ENCODE measurements at places on chromosomes 2 and 18.

DNA sequence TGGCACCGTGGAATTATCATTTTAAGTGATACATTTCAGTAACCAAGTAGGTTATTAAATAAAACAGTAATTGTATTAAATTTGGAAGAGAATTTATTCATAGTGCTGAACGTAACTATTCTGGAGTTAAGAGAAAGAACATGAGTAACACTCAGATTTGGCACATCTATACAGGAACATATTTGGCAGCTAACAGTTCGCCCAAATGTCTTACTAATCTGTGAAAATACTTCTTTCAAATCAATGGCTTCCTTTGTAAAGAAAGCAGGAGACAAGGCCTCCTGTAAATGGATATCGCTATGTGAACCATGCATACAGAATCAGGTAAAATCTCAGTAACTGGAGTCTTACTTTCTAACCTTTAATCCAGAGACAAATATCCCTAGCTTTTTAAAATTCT is 64.4 kb downstream of the ZNF516 start:
- DNase-seq: no peak

GRCh38 chr2:231545105-231545902 is 15.1 kb upstream of the NMUR1 start:
- DNase-seq: no peak

DNA sequence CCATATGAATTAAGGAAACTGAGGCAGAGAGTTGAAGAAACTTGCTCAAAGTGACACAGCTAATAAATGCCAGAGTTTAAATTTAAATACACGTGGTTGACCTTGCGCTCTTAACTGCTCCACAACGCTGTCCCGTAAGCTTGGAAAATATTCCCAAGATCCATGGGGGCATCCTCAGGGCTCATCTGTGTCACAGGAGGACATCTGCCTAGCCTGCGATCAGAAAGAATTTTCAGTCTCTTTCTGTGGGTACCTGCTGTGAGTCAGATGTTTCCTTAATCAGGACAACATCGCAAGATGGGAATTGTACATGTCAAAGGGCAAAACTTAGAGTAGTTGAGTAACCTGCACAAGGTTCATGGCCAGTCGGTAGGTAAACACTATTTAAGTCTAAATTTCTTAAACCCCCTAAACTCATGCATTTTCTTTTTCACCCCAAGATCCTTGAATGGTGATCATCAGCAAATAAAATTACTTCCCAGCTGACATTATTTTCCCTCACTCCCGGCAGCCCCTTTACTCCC is 1.4 kb downstream of the CMPK2 start:
- DNase-seq: no peak

GRCh38 chr2:201349601-201350000 is 7.5 kb downstream of the FLACC1 start:
- no peak for DNase-seq

DNA sequence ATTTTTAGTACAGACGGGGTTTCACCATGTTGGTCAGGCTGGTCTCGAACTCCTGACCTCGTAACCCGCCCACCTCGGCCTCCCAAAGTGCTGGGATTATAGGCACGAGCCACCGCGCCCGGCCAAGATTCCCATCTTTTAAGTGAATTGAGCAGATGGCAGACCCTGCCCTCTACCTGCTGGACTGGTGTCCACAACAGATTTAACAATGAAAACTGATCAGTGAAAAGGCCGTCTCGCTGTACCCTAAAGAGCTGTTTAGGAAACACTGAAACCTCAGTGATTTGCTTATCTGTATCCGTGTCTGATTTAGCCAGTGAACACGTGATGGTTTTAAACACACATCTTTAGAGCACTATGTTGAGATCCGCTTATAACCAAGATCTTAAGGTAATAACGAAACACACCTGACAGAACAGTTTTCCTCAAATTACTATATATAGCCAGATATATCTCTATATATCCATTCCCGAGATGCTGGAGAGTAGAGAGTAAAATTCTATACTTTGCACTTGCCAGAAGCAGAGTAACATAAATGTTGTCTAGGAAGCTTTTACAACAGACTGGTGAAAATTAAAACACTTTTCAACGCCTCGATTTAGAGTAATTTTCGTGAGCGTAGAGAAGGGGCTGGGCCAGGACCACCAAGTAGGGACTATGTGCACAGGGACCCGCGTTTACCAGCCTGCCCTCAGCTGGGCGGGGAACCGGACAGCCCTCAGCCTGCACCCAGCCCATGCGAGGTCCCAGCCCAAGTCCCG is 594 bp downstream of the FAM161A start:
- no peak for DNase-seq

GRCh38 chr18:74456349-74457042 is 612 bp downstream of the DIPK1C start:
- DNase-seq: peak; percentile 38

DNA sequence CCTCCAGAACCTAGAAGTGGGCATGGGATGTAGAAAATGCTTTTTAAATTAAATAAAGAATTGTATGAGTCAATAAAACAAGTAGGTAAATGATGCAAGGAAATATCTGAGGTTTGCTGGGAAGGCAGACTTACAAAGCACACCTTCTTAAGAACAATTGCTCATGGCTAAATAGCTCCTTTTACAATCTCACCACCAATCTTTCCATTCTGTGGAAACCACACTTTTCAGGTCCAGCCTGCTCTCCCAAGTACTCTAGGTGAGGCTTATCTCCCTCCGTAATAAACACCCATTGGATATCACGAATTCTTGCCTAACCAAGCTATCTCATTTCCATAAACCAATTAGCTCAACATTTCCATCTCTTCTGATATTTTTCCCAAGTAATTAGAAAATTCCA is 91.5 kb upstream of the SLC8A1 start:
- DNase-seq: no peak

- no peak for DNase-seq
These were observed 552.9 kb upstream of the TNP1 start for GRCh38 chr2:217412721-217413120.

GRCh38 chr18:63247506-63247905 is 72.1 kb downstream of the BCL2 start:
- DNase-seq: no peak

DNA sequence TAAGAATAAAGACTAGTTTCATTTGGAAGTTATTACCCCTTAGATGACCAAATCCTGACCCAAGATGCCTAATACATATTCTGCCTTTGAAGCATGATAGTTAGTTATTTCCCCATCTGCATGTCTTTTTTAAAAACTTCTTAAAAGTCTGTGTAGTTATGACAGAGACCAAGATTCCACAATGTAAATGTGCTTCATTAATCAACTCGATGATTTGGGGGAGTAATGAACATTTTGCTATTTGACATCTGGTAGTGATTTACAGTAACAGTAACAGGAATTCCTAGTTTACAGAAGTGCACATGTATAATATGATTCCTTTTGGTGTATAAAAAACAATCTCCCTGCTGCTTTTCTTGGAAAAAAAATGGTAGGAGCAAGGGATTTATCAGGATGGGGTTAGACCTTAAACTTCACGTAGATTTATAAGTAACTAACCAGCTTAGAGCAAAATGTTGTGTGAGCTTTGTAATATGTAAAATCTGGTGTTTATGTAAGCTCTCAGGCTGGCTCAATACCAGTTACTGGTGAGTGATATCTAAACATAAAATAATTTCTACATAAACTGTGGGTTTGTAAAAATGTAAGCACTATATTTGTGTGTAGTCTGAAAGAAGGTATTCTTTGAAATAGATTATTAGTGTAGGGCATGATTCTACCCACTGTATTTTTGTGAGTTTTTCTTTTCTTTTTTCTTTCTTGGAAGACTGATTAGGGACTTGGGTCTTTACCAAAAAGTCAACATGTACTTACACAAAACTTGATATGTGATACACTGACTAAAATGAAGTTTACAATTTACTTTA is 641.6 kb downstream of the EPHA4 start:
- DNase-seq: no peak

DNA sequence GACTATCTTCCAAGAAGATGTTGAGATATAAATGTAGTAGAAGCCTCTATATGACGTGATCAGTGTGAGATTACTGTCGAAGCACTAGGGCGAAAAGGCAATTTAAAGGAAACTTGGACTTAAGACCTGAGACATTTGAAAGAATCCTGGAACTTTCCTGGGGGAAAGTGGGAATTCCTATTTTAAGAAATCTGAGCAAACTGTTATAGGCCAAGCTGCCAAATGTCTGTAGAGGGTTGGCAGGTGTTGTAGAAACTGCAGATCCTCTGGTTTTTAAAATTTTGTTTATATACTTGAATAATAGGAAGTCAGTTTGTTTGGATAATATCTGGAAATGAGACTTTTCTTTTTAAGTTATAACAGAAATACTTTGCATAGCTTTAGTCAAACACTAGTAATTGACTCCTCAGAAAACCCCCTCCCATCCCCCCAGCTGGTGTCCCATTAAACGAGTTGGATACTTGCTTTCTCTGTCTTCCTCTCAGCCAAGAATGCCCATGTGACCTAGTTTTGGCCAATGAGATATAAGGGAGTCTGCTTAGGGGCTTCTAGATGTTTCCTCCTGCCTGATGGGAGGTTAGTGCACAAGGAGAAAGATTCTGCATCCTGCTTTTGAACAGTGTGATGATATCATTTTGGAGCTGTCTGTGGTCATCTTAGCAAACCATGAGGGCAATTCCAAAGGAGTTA is 61.2 kb downstream of the MOGAT1 start:
- DNase-seq: peak; percentile 88

GRCh38 chr2:38653715-38654527 is 12.0 kb upstream of the GALM start:
- no peak for DNase-seq

- DNase-seq: no peak
These were observed 12.0 kb upstream of the IMPACT start for GRCh38 chr18:24414349-24415003.

DNA sequence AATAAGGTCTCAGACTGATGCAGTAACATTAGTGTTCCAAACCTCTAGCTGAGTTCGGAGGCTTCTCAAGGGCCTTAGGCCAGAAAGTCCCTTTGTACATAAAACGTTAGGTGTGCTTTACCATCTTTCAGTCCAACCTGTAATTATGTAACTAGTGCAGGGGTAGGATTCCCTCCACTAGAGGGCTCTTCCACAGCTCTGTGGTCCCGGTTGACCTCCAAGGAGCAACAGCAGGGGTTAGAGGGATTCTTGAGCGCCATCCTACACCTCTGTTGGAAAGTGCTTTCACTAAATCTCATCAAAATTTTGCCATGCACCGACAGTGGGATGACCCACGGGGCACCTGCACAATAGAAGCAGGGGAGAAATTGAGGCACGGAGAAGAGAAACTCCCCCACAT is 155.8 kb upstream of the LRP1B start:
- no peak for DNase-seq

DNA sequence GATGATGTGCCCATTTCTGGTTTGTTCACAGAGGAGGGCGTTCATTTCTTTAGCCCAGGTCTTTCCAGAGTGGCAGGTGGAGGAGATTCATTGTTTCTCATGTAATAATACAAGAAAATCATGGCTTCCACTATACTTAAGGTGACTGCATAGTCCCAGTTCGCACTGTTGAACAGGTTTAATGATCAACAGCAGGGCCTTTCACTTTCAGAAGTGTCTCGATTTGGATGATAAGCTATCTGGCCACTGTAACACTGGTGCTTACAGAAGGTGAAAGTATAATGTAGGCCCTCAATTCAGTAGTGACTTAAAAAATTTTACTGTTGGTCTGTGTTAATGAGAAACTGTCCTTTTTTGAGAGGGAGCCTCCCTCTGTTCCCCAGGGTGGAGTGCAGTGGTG is 1.4 kb downstream of the RMC1 start:
- DNase-seq: no peak

GRCh38 chr2:11920993-11921583 is 174.7 kb downstream of the LPIN1 start:
- no peak for DNase-seq

GRCh38 chr2:37674946-37675345 is 3.5 kb upstream of the CDC42EP3 start:
- DNase-seq: no peak

DNA sequence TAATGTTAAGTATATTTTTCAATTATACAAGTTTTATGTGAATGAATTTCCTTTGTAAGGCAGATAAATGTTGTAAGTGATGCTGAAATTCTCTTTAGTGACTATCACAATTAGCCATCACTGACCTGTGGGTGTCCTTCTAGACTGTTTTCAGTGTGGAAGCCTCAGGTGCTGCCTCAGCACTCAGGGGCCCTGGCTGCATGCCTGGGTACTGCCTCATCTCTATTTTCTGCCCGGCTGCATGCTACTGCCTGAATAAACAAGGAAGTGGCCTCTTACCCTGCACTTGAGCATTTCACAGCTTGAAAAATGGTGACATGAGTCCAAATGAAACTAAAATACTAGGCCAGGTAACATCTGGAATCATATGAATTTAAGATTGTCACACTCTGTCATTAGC is 787.6 kb upstream of the SALL3 start:
- DNase-seq: no peak

- no peak for DNase-seq
These were observed 14.5 kb downstream of the SLC39A10 start for GRCh38 chr2:195671563-195671962.

DNA sequence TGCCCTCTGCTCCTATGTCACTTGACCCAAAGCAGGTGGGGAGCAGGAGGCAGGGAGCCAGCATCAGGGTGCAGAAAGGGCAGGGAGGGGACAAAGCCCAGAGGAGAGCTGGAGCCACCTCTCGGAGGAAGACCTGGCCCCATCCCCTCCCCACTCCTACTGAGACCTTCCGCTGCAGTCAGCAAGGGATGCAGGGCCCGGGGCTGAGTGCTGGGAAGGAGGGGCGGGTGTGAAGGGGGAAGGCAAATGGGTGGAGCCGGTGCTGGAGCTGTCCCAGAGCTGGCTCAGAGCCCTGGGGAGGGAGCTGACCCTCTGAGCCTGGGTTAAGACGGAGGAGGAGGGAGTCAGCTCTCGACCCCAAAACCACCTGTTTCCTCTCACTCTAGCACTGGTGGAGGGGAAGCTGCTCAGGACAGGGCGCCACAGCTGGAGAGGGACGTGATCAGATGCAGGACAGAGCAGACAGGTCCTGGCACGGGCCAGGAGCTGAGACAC is 33.8 kb downstream of the HS1BP3 start:
- peak; percentile 69 for DNase-seq

GRCh38 chr2:69601179-69601612 is 42.3 kb downstream of the AAK1 start:
- DNase-seq: no peak

DNA sequence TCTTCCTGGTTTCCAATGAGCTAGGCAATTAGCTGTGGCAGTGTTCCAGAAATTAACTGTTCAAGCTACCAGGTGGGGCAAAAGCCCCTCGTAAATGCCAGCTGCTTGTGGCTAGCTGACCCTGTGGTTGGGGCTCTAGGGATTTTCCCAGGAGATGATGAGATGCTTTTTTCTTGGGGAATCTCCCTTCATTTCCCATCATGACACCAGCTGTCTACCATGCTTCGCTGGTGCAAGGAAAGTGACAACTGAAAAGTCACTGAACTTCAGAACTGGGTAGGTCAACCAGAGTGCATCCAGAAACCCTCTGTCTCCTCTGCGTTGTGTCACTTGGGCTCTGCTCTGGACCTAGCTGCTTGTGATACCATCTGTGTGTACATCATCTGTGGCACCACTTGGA is 386.5 kb upstream of the DCC start:
- no peak for DNase-seq

GRCh38 chr18:31646332-31647126 is 37.9 kb downstream of the B4GALT6 start:
- DNase-seq: no peak

Measured in muscle of arm (tissue), 14 donors.